ENCODE measurements at places on chromosomes 2 and 18. TPM values are rescaled to one million over a fixed set of nuclear protein-coding genes. Genes with fewer than 3 reads are reported as not detected.

- H3K27ac ChIP-seq: no peak overlapping the region
- no peaks in the 10 kb centered on the region for H3K27me3 ChIP-seq
- no peak overlapping the region for H3K4me3 ChIP-seq
- no peaks in the 10 kb centered on the region for H3K4me1 ChIP-seq
- H3K36me3 ChIP-seq: no peaks in the 10 kb centered on the region
- no peak for DNase-seq
Observed at GRCh38 chr2:170739048-170739447, 23.9 kb downstream of the SP5 start.

The PLCL1 gene
- 12.1 TPM for total RNA-seq

DNA sequence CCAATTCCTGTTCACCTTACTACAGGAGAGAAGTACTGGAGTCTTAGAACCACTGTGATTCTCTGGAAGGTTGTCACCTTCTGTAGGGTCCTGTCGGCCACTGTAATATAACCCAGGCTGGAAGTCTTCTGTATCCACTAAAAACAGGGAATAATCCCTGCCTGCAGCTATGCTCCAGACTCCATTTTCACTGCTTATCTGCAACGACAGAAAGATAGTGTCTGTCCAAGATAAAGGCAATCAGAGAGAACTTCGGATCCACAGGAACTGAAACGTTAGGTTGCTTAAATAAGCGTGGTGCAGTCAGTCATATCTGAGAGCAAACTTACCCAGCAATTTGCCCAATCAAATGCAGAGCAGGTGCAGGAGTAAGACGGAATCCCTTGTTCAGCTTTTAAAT, 34.2 kb downstream of the ALS2 start:
- H3K27me3 ChIP-seq: no peaks in the 10 kb centered on the region
- H3K27ac ChIP-seq: no peak overlapping the region
- no peak for DNase-seq
- H3K4me3 ChIP-seq: no peak overlapping the region

DNA sequence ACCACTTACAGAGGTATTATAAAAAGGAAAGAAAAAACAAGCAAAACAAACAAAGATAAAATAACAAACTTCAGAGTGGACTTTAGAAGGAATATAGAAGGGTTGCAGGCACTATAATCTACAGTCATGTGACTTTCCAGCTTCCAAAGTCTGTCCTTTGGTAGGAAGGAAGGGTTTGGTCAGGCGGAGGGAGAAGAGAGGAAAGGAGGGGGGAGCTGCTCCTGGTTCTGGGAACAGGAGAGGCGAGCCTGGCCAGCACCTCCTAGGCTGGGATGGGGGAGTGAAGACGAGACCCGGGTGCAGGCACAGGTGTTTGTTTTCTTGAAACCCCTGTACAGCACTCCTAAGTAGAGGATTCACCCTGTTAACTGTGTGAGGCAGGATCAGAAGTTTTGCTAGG, 53.8 kb upstream of the GATA6 start:
- DNase-seq: no peak
- H3K27me3 ChIP-seq: no peaks in the 10 kb centered on the region
- no peaks in the 10 kb centered on the region for H3K4me1 ChIP-seq
- no peak overlapping the region for H3K4me3 ChIP-seq

GRCh38 chr2:9836074-9836473, 7.2 kb upstream of the TAF1B start:
- H3K4me1 ChIP-seq: no peaks in the 10 kb centered on the region
- H3K27ac ChIP-seq: no peak overlapping the region
- no peaks in the 10 kb centered on the region for H3K36me3 ChIP-seq
- no peaks in the 10 kb centered on the region for H3K27me3 ChIP-seq

DNA sequence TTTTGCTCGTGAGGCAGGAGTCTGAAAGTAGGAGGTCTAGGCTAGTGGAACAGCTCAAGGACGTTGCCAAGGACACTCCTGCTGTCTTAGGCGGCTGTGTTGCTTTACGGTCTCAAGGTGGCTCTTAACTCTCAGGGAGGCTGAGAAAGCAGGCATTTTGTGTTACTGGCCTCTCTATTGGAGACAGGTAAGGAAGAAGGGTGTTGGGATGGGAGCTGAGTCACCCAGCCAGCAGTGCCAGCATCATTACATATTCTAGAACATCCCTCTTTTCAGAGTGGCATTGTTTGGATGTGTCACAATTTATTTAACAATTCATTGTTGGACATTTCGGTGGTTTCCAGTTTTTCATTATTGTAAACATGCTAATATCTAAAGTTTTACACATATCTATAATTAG, 30.8 kb upstream of the TMEM214 start:
- no peaks in the 10 kb centered on the region for H3K36me3 ChIP-seq
- no peaks in the 10 kb centered on the region for H3K4me1 ChIP-seq
- H3K4me3 ChIP-seq: no peak overlapping the region
- DNase-seq: no peak
- no peak overlapping the region for H3K27ac ChIP-seq

DNA sequence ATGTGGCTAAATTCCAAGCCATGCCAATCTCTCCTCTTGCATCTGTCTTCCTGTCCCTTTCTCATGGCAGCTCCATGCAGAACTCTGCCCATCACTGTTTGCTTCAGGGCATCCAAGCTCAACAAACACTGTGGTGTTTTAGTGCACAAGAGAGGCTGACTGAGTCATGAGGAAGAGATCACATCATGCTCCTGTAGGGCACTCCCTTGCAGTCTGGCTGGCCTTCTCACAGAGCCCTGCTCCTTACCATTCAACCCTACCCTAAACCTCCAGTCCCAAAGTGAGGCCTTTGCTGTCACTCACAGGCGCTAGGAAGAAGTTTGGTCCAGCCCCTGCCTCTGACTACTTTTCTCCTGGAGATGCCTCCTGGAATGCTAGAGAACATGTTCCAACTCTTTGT, 194.0 kb downstream of the LRATD1 start:
- H3K4me3 ChIP-seq: no peak overlapping the region
- no peaks in the 10 kb centered on the region for H3K36me3 ChIP-seq
- no peak overlapping the region for H3K27ac ChIP-seq
- DNase-seq: no peak
- H3K4me1 ChIP-seq: no peaks in the 10 kb centered on the region

DNA sequence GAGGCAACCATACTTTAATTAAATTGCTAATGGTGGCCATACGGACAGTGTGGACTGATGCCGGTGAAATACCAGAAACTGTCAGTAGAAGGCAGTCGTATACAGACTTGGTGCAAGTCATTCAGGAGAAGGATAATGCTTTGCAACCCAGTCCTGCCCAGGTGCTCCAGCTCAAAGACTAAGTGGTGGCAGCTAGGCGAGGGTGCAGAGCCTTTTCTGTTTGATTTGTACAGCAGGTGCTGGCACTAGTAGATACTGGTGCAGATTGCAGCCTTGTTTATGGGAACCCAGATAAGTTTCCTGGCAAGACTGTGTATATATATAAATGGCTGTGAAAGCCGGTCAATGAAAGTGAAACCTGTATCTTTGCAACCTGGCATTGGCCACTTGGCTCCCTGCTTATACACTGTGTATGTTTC, 208.3 kb upstream of the SYT4 start:
- no peaks in the 10 kb centered on the region for H3K4me1 ChIP-seq
- no peaks in the 10 kb centered on the region for H3K36me3 ChIP-seq
- DNase-seq: no peak
- H3K27me3 ChIP-seq: no peaks in the 10 kb centered on the region

GRCh38 chr2:26696351-26696816, 3.9 kb downstream of the KCNK3 start:
- peak; percentile 28 for DNase-seq
- H3K27ac ChIP-seq: no peak overlapping the region
- peaks cover 17% of the 10 kb centered on the region for H3K27me3 ChIP-seq
- H3K36me3 ChIP-seq: peaks cover 18% of the 10 kb centered on the region

GRCh38 chr2:80499095-80499494, 194.5 kb upstream of the LRRTM1 start:
- no peaks in the 10 kb centered on the region for H3K27me3 ChIP-seq
- DNase-seq: peak; percentile 39
- H3K4me3 ChIP-seq: no peak overlapping the region
- no peaks in the 10 kb centered on the region for H3K36me3 ChIP-seq
- no peak overlapping the region for H3K27ac ChIP-seq

DNA sequence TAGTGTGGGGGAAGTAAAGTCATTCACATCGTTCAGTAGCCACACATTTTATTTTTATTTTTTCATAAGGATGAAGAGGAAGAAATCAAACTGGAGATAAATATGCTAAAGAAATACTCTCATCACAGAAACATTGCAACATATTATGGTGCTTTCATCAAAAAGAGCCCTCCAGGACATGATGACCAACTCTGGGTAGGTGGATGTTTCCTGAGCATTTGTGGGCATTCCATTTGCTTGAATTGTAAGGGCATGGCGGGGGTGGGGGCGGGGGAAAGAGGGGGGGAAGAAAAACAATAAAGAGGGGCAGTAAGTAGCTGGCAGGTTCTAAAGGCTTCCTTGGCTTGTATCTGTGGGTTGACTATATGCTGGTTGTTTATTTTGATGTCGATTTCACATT, 126.4 kb downstream of the MAP4K4 start:
- no peak overlapping the region for H3K27ac ChIP-seq
- H3K4me3 ChIP-seq: no peak overlapping the region
- no peaks in the 10 kb centered on the region for H3K36me3 ChIP-seq
- DNase-seq: no peak
- H3K4me1 ChIP-seq: peaks cover 7% of the 10 kb centered on the region

The TIMM21 gene
- 58.7 TPM for total RNA-seq

The CYP27C1 gene
- 1.3 TPM for total RNA-seq

The C18orf54 gene
- total RNA-seq: 9.3 TPM

The ANKRD30BL gene
- total RNA-seq: 15.3 TPM

The ABCG5 gene
- 0.06 TPM for total RNA-seq

The CD226 gene
- total RNA-seq: 2.2 TPM

- no peak overlapping the region for H3K27ac ChIP-seq
- H3K36me3 ChIP-seq: peaks cover 5% of the 10 kb centered on the region
- no peak for DNase-seq
- peaks cover 3% of the 10 kb centered on the region for H3K4me1 ChIP-seq
- H3K4me3 ChIP-seq: no peak overlapping the region
- no peaks in the 10 kb centered on the region for H3K27me3 ChIP-seq
Observed at GRCh38 chr2:46015671-46016070, 281.5 kb upstream of the EPAS1 start.

DNA sequence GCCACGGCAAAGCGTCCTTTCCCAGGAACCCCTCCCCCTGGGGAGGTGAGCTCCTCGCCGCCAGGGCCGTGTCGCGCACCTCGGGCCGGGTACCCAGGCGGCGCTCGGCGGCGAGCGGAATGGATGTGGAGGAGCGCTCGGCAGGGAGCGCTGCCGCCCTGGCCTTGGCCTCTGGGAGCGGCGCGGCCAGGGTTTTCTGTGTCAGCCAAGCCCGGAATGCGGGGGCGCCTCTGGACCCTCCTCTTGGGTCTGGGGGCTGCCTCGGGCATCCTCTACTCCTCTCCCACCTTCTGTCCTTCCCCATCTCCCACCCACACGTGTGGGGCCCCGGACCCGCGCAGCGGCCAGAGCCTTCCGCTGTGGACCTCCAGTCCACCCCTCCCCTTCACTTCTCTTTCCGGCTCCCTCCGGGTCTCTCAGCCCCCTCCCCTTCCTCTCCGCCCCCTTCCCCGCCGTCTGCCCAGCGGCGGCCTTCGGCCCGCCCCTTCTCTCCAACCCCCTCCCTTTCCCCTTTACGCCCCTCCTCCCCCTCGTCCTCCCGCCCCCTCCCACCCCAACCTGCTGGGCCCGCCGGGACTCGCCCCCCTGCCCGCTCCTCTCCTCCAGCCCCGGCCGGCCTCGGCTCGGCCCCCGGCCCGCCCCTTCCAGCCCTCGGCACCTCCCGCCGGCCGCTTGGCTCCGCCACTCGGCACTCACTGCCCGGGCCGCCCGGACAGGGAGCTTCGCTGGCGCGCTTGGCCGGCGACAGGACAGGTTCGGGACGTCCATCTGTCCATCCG, at the start of gene MERTK:
TSS of gene MERTK (plus strand) at position 684 of the 779 bp plus-strand sequence. CDS start 129 bp downstream, outside the sequence.
- peak; percentile 70 for DNase-seq
- peak within 1 kb of the TSS; percentile 88 for H3K27ac ChIP-seq

DNA sequence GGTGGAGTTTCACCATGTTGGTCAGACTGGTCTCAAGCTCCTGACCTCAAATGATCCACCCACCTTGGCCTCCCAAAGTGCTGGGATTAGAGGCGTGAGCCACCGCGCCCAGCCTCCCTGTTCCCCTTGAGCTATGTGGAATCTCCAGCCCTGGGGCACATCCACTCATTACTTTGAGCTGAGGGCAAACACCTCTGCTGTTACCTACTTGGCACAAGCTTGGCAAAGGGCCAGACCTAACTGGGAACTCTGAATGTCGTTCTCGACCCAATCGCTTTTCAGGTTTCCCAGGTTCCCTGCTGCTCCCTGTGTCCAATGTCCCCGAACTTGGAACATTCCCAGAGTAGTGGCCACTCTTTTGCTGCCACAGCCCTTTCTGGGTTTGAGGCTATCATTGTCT, 40.6 kb downstream of the CHST10 start:
- H3K27ac ChIP-seq: no peak overlapping the region
- H3K4me1 ChIP-seq: no peaks in the 10 kb centered on the region

DNA sequence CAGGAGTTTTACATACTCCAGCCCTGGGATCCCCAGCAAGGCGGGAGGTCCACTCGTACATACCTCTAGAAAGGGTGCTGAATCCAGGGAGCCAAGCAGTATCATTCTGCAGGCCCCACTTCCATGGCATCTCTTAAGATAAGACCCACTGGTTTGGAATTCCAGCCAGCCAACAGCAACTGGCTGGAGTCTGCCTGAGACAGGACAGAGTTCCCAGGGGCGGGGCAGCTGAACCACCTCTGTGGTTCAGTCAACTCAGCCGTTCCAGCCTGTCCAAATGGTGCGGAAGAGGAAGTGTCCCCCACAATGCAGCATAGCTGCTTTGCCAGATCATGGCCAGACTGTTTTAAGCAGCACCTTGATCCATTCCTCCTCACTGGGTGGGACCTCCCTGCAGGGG, 33.2 kb downstream of the ZNF892 start:
- no peak overlapping the region for H3K27ac ChIP-seq
- H3K27me3 ChIP-seq: no peaks in the 10 kb centered on the region
- no peak for DNase-seq

- H3K4me1 ChIP-seq: peaks cover 3% of the 10 kb centered on the region
- H3K4me3 ChIP-seq: no peak overlapping the region
- no peaks in the 10 kb centered on the region for H3K27me3 ChIP-seq
- no peak for DNase-seq
- no peak overlapping the region for H3K27ac ChIP-seq
Observed at GRCh38 chr2:40118622-40119021, 333.3 kb downstream of the SLC8A1 start.

The BUB1 gene
- 14.4 TPM for total RNA-seq

GRCh38 chr18:67766930-67767329, 250.4 kb upstream of the DSEL start:
- no peak overlapping the region for H3K27ac ChIP-seq
- no peaks in the 10 kb centered on the region for H3K4me1 ChIP-seq
- no peak overlapping the region for H3K4me3 ChIP-seq
- H3K36me3 ChIP-seq: no peaks in the 10 kb centered on the region
- H3K27me3 ChIP-seq: no peaks in the 10 kb centered on the region

The GTF2A1L gene
- 5.9 TPM for total RNA-seq

The MEP1B gene
- 0.11 TPM for total RNA-seq

The PTPRM gene
- 121 TPM for total RNA-seq

All from spinal cord (tissue), 10 donors.